ENCODE measurements at places on chromosomes 16 and 17. TPM values are rescaled to one million over a fixed set of nuclear protein-coding genes. Genes with fewer than 3 reads are reported as not detected.

SLC38A8 gene
- total RNA-seq = not detected

LRRC46 gene
- total RNA-seq = 1.9 TPM

C1QTNF8 gene
- 0.39 TPM for total RNA-seq

PIPOX gene
- 2.4 TPM for total RNA-seq

ITGA2B gene
- 2.4 TPM for total RNA-seq

TM4SF5 gene
- total RNA-seq = not detected

Data from Panc1 (cell line).